T1000 (cell line): ENCODE measurements at places on chromosomes 6 and 20.
A peak's percentile ranks its signal among the peaks of the same experiment; 100 is the strongest.

- DNase-seq, result no peak
These were observed 24.4 kb downstream of the BHLHE23 start for GRCh38 chr20:62982124-62983075.

DNA sequence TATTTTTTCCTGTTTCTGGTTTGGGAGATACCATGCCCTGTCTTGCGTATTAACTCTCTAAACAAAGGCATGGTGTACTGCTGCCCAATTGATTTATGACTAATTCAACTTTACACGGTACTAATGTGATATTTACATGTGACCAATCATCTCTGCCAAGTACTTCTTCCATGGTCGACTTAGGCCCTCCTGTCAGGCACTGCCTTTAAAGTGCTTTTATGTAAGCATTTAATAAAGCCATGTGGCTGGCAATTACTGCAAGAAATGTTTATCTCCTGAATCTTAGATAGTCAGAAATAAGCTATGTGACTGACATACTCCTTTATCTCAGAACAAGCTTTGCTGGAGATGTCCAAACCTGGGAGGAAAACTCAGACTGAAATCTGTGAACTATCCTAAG lies 323.4 kb downstream of the BTBD3 start:
- DNase-seq, result no peak

DNA sequence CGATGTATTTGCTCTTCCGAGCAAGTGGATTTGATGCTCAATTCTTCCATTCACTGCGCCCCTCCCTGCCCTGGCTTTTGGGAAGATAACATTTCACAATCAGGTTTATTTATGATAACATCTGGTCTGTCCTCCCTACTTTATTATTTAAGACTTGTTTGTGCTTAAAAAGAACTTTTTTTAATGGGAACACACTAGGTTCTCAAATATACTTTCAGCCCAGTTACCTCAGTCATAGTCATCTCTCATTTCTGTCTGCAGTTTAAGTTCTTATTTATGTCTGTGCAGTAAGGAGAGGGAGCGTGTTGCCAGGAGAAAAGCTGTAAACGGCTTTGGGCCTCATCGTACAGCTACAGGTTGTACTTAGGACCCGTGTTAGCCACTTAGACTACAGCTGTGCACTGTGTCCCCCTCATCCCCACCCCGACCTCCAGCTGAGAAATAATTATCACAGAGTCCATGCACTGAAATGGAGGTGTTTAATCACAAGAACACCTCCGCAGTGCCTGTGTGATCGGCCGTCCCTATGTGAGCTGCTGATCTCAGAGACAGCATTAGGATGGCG lies 99.3 kb downstream of the RPP40 start:
- DNase-seq, result no peak

GRCh38 chr6:53582963-53583362 lies 38.1 kb upstream of the GCLC start:
- DNase-seq, result no peak

DNA sequence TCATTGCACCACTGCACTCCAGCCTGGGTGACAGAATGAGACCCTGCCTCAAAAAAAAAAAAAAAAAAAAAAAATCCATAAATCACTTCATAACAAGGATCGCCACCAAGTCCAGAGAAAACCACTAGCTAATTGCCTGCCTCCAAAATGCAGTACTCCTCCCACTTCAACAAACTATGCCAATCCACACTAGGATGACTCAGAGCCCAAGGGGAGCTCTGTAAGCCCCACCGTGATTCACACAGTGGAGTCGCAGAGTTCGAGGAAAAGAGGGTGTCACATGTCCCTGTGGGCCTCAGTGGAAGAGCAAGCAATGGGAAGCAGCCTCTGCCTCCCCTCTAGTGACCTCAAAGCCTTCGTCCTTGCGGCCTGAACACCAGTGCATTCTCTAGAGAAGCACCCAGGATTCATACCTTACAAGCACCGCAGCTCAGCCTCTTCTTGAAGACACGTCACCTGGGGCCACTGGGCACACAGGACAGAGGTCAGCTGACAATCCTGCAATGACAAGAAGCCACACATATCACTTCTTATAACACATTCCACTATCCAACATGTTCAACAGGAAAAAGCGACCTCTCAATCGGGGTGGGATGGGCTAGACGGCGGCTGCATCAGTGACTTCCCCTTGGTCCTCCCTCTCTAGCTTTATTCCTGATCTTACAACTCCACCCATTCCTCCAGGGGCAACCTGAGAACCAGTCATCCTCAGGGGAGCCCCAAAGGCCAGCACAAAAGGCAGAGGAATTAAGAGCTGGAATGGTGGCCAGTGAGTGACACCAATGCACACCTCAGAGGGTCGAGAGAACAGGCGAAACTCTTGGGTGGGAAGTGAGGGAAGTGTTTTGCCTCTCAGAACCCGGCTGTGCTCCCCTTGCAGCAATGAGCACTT lies 8.9 kb downstream of the SNHG17 start:
- peak; percentile 70 for DNase-seq

- peak; percentile 70 for DNase-seq
These were observed 26.6 kb downstream of the ZNF133 start for GRCh38 chr20:18314786-18315406.

- DNase-seq, result no peak
These were observed 7.9 kb upstream of the CDK19 start for GRCh38 chr6:110823146-110823545.

GRCh38 chr6:108804956-108805355 lies 43.3 kb upstream of the ARMC2 start:
- DNase-seq, result no peak

DNA sequence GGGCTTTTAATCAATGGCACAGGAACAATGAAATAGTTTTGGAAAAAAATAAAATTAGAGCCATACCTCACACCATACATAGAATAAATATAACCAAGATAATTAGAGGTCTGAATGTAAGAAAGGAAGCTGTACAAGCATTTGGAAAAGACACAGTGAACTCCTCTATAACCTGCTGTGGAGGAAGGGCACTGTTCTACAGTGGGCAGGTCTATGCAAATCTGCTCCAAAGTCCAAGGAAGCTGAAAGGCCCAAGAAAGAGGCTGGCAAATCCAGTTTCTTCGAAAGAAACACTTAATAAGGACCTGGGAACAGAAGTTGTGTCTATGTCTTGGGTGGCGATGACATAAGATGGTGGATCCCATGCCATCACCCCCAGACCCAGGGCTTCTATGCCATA lies 169.4 kb upstream of the RALGAPA2 start:
- no peak for DNase-seq

DNA sequence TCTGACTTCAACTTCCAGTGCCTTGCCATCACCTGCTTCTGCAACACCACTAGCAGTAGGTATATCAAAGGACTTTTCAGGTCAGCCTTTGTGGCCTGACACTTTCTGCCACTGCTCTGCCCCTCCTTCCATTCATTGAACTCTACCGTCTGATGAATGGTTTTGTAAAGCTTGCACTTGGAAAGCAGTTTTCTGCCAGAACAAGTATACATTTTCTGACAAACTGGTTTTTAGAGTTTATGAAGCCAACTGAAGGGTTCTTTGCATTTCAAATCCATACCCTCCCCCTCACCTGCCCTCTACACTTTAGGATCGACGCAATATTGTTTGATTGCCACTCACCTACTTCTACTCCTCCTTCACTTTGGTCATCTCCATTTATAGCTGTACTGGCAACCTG lies 603.1 kb downstream of the HACE1 start:
- no peak for DNase-seq

GRCh38 chr6:147874322-147874721 lies 365.8 kb downstream of the SAMD5 start:
- DNase-seq, result no peak

DNA sequence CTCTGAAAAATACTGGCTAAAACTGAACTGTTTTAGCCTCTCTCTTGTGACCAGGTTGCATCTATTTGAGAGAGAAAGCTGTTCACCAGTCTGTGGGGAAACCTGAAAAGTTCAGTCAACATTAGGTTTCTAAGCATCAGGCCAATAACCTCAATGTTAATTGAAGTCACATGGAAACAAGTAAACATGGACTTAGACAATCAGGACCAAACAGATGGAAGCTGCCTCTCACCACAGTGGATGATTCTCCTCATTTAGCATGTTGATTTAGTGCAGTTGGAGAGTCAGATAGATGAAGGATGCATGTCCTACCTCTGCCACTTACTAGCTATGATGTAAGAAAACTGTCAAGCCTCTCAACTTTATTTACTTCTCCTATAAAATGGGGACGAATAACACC lies 18.2 kb downstream of the SCGN start:
- DNase-seq, result no peak

GRCh38 chr6:143553337-143553736 lies 41.8 kb upstream of the FUCA2 start:
- DNase-seq, result no peak

GRCh38 chr20:18190338-18191233 lies 52.9 kb downstream of the KAT14 start:
- DNase-seq, result no peak

GRCh38 chr20:13458860-13459451 lies 179.8 kb downstream of the TASP1 start:
- DNase-seq, result no peak

DNA sequence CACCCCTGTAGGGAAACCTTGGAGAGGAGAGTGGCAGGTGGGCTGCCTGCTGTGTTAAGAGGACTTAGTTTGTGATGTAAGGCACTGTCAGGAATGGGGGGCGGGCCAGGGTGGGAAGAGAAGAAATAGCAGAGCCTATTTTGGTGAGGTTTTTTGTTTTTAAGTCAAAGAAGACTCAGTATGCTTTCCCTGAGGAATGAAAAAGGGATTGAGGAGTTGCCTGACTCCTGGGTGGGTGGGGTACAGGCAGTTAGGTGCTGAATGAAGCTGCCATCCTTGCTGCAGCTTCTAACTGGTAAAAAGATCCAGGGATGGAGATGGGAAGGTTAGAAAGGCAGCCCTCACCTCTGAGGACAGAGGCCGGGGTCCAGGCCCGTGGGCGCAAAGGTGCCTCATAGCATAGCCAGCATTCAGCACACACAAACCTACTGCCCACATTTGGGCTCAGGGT lies 37.9 kb downstream of the PLCG1 start:
- no peak for DNase-seq

DNA sequence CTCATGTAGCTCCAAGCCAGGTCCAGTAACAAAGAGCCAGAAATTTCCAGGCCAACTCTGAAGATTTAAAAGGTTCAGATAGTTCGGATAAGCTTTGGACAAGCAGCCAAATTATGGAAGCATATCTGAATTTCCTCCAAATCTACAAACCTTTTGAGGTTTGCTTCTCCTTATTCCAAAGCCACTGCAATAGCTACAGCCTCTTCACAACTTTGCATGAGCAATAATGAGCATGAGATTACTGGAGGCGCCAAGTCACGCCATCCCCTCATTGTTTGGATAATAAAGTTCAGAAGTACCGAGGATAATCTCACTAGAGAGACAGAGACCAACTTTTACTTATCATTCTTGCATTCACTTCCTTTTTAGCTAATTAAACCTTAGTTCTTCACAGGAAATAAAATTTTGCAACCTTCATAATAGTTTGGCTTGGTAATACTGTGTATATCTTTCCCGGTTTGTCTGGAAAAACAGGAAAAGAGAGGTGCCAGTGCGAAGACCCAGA lies 329.6 kb upstream of the RSPO3 start:
- no peak for DNase-seq

DNA sequence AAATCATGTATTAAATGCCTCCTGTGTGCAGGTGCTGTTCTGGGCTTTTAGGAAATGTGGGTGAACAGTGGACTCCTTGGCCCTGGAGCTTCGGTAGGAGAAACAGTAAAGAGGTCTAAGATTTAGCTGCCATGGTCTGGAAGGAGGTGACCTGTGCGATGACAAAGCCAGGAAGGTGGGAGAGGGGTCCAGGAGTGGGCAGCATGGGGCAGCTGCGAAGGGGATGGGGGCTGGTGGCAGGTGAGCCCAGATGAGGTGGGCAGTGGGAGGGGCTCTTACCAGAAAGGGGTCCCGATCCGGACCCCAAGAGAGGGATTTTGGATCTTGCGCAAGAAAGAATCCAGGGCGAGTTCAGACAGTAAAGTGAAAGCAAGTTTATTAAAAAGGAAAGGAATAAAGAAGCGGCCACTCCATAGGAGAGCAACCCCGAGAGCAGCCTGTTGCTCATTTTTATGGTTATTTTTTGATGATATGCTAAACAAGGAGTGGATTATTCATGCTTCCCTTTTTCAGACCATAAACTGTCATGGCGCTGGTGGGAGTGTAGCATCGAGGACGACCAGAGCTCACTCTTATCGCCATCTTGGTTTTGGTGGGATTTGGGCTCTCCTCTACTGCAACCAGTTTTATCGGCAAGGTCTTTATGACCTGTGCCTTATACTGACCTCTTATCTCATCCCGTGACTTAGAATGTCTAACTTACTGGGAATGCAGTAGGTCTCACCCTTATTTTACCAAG lies 38.7 kb downstream of the PRR18 start:
- no peak for DNase-seq

DNA sequence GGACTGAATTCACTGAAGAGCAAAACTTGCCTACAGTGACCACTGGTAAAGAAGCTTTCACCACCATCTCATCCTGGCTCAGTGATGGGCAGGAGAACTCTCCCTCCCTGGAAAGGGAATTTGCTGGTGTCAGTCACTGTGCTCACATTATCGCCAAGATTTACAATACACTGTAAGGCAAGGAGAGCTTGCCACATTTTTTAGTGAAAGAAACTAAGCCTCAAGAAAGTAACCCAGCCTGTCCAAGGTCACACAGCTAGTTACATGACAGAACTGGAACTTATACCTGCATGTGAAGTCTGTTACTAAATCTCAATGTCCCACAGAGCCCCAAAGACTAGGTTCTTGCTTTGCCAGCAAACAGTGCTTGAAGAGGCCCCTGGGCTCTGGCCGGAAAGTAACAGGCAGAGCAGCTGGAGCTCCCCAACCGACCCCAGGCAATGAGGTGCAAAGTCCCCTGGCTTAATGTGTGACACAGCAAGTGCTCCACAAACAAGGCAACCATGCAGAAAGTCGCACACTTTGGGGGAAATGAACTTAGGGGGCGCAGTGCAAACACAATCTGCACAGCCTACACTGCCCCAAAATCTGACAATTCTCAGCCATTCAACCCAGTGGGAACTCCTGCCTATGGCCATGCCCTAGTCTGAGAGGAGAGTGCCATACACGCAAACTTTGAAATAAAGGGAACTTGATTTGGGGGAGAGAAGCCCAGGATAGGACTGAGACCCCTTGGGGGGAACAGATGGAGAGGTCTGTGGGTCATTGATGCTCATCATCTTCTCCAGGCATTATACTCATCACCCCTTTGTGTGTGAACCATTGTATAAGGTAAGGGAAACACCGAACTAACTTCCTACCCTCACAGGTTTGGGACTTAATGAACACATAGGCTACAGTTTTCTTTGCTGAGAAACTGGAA lies 1.9 kb downstream of the BCL2L1 start:
- DNase-seq, result no peak

- DNase-seq, result no peak
These were observed 9.9 kb upstream of the PSMF1 start for GRCh38 chr20:1108437-1108920.

DNA sequence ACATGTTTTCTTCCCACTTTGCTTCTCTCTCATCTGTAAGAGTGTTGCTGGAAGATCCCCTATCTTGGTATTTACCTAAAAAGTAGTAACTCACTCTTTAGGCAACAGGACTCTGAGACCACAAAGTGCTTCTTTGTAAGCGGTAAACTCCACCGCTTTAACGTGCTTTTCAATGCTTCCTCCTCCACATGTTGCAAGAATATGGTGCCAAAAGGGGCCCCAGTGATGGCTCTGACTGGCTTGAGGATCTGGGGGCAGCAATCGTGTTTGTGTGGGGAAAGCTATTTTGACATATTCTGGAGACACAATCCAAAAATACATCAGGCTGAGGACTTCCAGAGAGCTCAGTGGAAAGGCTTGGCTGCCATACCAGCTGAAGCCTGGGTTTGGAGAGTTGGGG lies 12.4 kb upstream of the CPNE5 start:
- no peak for DNase-seq
